AG04449 (cell line): ENCODE measurements at places on chromosomes 13 and 19.
A peak's percentile ranks its signal among the peaks of the same experiment; 100 is the strongest.

GRCh38 chr19:18126097-18126496 is 26.9 kb upstream of the PIK3R2 start:
- DNase-seq, result no peak

- DNase-seq, result no peak
These were observed 60.0 kb upstream of the SPRY2 start for GRCh38 chr13:80400865-80401426.

GRCh38 chr13:90447734-90448101 is 899.8 kb upstream of the MIR17HG start:
- peak; percentile 10 for DNase-seq

DNA sequence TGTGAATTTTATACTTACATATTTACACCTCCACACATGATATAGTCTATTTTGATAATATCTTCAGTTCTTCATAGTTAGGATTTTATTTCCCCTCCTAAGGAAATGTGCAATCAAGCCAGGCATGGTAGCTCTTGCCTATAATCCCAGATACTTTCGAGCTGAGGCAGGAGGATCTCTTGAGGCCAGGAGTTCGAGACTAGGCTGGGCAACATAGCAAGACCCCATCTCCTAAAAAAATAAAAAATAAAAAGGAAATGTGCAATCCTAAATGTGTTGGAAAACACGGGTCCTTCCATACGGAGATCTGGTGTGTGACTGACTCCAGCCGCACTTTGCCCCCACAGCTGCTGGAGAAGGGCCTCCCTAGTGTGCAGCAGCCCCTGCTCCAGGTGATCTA is 71.5 kb downstream of the ZAR1L start:
- DNase-seq, result no peak

GRCh38 chr13:89721216-89721615 is 1626.3 kb upstream of the MIR17HG start:
- no peak for DNase-seq

- no peak for DNase-seq
These were observed 63.0 kb upstream of the TPM4 start for GRCh38 chr19:16013181-16013850.
